ENCODE measurements at places on chromosomes 5 and 9. TPM values are rescaled to one million over a fixed set of nuclear protein-coding genes. Genes with fewer than 3 reads are reported as not detected.

The PTTG1 gene
- 16.9 TPM for total RNA-seq

The GPRIN1 gene
- total RNA-seq: 9.7 TPM

The RETREG1 gene
- 62.5 TPM for total RNA-seq

GRCh38 chr5:71706906-71707305 is 12.2 kb upstream of the CARTPT start:
- peaks cover 10% of the 10 kb centered on the region for H3K27me3 ChIP-seq
- no peak for DNase-seq
- no peaks in the 10 kb centered on the region for H3K4me1 ChIP-seq
- H3K36me3 ChIP-seq: no peaks in the 10 kb centered on the region
- H3K4me3 ChIP-seq: no peak overlapping the region

DNA sequence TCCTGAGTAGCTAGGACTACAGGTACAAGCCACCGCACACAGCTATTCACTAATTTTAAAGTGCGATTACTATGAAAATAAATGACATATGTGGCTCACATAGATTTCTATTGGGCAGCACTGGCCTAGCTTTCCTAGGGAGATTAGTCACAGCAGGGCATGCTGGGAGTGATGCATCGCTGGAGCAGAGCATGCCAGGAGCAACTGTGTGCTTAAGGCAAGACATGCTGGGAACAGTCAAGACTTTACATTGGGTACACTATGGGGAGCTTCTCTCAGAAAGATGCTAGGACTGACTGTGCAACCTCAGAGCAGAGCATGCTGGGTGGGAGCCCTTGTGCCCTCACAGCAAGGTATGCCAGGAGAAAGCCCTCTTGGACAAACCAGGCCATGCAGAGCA is 9.3 kb downstream of the ST6GALNAC6 start:
- H3K27ac ChIP-seq: no peak overlapping the region
- no peak overlapping the region for H3K4me3 ChIP-seq
- H3K27me3 ChIP-seq: no peaks in the 10 kb centered on the region
- H3K36me3 ChIP-seq: peaks cover 34% of the 10 kb centered on the region
- DNase-seq: no peak
- no peaks in the 10 kb centered on the region for H3K4me1 ChIP-seq

Measured in transverse colon (tissue), 4 donors.